NCI-H2107 (cell line): ENCODE measurements at places on chromosomes 16 and 17.

DNA sequence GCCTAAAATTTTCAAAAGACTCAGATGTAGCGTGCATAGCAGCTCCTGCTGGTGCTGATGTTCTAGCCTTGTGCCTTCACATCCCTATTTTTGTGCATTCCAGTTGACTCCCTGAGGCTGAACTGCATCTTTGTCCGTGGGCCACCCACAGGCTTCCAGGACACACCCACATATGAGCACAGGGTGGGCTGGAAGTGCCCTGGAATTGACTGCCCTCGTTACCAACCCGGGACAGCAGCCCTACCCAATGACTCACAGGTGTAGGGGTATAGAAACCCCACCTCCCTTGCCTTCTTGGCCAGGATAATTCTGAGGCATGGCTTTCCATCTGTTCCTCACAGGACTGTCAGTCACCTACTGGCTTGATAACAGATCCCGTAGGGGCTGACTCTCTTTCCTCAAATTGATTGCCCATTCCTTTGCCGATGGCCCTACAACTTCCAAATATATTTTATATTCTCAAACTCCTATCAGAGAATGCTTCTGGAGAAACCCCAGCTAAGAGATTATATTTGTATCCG is 65.9 kb upstream of the CDH13 start:
- no peak for DNase-seq

- DNase-seq = no peak
Observed at GRCh38 chr16:86076606-86077005, 177.6 kb downstream of the IRF8 start.

DNA sequence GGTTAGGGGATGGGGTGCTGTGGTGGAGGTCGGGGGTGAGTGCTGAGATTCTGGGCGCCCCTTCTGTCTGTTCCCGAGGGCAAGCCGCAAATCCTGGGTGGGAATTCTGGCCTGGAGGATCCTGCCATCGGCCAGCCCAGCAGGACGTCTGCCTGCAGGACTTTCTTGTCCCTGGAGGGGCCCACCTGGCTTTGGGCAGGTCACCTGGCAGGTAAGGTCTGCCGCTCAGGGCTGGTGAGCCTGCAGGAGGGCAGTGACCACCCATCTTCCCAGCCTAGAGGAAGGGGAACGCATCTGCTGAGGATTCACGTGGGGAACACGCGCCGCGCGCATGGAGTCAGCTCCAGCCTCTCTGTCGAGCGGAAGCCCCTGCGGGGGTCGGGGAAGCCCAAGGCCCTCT is 5.4 kb downstream of the RNF222 start:
- no peak for DNase-seq

- DNase-seq = no peak
Observed at GRCh38 chr17:72034000-72034399, 86.8 kb upstream of the SOX9 start.

DNA sequence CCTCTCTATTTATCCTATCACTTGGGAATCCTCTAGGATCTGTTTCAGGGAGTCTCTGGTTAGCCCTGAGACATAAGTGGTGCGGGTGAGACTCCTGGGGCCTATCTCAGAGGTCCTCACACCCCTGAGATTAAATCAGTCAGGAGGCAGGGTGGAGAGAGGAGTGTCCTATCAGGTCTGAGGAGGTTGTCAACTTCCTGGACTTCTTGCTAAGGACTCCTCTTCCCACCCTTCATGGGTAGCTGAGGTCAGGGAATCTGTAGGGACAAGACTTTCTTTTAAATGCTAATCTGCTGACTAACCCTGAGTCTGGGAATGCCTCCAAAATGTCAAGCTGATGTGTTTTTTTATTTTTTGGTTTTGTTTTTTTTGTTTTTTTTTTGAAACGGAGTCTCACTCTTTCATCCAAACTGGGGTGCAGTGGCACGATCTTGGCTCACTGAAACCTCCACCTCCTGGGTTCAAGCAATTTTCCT is 6.6 kb upstream of the ARMC5 start:
- no peak for DNase-seq

GRCh38 chr16:88419790-88420189 is 33.3 kb upstream of the ZFPM1 start:
- no peak for DNase-seq

GRCh38 chr17:36213695-36214094 is 2.8 kb downstream of the CCL4L2 start:
- no peak for DNase-seq

DNA sequence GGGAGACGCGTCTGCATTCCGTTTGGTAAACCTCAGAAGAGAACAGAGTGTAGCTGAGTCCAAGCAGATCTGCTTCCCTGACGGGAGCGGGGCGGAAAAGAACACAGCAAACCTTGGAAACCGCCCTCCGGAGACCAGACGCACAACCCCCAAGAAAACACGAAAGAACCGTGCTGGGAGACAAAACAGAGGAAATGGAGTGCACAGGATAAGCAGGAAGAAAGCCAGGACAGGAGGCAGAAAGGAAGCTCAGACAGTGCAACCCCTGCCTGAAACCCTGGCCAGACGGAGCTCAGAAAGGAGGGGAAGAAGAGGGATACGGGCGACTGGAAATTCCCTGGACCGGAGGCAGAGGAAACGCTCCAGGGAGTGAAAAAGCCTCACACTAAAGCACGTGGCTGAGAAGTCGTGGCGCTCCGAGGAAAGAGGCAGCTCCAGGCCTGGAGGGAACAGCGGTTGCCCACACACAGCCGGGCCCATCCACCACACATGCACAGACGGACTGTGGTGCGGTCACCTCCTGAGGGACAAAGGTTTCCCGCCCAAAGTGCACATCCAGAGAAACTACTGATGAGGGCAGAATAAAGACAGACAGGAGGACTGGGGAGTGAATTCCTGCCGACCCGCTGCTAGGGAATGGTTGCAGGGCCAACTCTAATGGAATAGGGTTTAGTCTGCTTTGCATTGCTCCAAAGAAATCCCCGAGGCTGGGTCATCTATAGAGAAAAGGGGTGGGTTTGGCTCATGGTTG is 10.2 kb downstream of the DPEP1 start:
- no peak for DNase-seq

- DNase-seq = no peak
Observed at GRCh38 chr17:43732958-43733357, 25.6 kb downstream of the SOST start.

DNA sequence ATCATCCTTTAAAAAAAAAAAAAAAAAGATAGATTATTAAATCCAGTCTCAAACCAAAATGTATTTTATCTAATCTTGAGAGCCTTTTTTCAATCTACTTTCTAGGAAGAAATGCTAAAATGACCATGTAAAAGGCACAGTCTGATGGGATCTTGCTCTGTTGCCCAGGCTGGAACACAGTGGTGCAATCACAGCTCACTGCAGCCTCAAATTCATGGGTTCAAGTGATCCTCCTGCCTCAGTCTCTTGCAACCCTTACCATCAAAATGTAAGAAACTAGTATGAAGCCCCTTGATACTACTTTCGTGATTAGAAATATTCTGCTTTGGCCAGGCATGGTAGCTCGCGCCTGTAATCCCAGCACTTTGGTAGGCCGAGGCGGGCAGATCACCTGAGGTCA is 70.8 kb downstream of the HELZ start:
- DNase-seq = no peak

- no peak for DNase-seq
Observed at GRCh38 chr17:76307299-76307965, 644 bp downstream of the QRICH2 start.

DNA sequence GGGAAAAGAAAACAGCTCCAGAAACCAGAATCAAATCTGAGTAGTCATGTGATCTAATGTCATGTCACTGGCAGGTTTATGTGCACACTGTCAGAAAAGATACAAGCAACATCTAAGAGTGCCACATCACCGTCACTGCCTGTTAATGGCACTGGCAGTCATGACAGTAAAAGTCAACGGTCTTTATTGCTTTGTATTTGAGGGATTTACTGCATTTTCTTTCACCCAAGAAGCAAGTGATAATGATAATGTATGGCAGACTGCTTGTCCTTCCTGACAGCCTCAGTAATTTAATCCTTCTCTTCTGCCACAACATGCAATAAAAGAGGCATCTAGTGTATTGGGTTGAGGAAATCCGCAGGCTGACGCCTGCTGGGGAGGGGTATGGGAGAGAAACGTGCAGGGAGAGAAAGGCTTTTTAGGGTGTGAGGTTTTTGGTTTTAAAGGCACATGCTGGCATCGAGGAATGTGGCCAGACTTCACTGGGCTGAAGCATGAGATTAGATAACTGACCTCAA is 92.4 kb downstream of the RPGRIP1L start:
- DNase-seq = no peak

DNA sequence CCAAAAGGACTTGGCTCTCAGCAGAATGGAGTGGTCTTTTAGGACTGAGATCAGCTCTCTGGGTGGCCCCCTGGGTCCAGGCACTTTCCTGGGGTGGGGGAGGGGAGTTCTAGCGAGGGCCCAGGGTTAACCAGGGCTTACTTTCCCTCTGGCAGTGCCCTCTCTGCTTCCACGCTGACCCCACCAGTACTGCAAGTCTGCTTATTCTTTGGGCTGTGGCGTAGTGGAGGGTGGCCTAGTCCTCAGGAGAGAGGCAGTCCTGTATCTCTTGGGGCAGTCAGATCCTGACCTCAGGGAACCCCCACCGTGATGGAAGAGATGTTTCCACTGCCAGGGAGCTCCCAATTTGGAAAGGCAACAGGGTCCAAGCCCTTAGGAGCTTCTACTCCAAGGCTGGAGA is 79.4 kb downstream of the CCDC182 start:
- no peak for DNase-seq

GRCh38 chr16:20866145-20866772 is 33.9 kb downstream of the DCUN1D3 start:
- DNase-seq = no peak

- no peak for DNase-seq
Observed at GRCh38 chr16:59192551-59193199, 458.6 kb upstream of the GOT2 start.

GRCh38 chr16:25051406-25052150 is 36.4 kb upstream of the ARHGAP17 start:
- DNase-seq = no peak

- no peak for DNase-seq
Observed at GRCh38 chr17:59437791-59438281, 106.4 kb downstream of the YPEL2 start.

- DNase-seq = no peak
Observed at GRCh38 chr16:47371271-47372014, 89.4 kb downstream of the ITFG1 start.

- no peak for DNase-seq
Observed at GRCh38 chr17:78184351-78184750, 2.5 kb downstream of the TK1 start.

GRCh38 chr17:75507733-75508719 is 7.3 kb downstream of the CASKIN2 start:
- DNase-seq = no peak
